NCI-H187 (cell line): ENCODE measurements at places on chromosomes 2 and 18.

- no peak for DNase-seq
Measured at GRCh38 chr18:30781601-30782000, 260.9 kb downstream of the DSC3 start.

DNA sequence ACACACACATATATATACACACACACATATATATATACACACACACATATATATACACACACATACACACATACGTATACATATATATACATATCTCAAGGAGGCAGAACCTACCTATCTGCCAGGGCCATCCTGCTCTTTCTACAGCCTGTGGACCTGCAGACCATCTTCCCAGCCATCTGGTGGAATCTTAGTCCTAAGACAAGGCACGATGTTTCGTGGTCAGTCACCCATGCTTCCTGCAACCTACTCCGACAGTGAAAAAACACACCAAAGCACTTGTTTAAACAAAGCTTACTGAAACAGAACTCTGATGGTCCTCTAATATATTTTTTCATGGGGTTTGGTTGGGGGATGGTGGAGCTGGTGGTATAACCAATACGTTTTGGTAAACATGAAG is 164.2 kb upstream of the ZNF521 start:
- DNase-seq, result no peak

DNA sequence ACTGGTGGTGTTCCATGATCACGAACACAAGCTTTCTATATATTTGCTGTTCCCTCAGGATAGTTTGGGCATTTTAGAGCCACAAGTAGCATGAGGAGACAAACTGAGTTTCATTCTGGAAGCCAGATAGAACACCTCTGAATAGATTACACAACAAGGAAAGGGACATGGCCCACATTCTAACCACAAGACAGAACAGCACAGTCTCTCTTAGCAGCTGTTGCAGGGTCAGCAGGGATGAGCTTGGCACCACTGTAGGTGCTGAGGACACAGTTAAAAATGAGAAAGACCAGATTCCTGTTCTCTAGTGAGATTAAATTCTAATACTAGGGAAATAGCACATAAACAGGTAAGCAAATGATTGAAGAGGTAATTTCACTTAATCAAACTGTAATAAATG is 235.3 kb downstream of the ZNF407 start:
- DNase-seq, result no peak

GRCh38 chr2:15754703-15755099 is 163.0 kb downstream of the DDX1 start:
- DNase-seq, result no peak

DNA sequence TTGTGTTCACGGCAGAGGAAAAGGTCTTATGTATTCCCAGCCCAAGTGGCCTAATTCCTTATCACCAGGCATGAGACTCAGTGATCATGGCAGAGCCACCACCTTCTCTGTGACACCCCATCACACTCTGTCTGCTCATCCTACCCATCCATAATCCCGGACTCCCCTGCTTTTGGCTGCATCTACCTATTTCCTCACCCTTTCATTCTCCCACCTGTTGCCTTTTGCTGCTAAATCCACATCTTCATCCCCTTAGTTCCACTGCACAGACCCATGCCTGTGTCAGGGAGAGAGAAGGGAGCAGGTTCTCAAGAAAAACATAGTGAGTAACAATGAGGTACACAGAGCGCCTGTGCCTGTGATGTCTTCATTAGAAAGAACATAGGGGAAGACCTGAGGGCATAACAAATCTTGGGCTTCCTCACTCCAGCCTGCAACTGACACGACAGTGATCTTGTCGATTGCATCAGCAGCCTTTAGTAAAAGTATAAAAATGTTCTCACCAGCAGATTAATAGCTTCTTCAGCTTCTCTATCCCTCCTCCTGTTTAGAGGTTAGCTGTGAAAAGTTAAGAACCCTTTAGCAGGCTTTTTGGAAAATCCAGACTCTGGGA is 246.5 kb upstream of the SPRED2 start:
- no peak for DNase-seq

DNA sequence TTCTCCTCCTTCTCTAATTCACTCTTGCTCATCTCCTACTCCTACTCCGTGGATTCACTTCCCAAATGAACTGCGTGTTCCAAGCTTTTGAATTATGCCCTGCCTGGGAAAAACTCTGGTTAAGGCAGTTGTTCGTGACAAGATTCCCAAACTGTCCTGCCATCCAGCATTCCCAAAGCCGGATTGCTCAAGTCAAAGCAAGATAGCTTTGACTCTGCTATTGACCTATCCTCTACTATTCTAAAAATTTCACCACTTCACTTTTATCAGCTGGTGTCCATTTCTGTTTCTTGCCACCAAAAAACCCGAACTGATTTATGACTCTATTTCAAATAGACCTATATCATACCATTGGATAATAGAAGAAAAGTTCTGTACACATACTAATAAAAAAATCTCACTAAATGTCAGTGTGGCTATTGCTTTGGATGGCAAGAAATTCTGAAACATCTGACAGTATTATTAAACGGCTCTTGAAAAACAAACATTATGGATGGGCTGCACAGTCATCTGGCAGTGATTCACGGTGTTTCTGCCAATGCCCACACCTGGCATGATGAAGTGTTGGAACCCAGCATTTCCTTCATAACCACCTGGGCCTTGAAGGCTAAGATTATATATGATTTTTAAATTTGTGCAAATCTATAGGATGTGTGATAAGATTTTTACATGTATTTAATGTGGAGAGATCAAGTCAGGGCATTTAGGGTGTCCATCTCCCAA is 87.4 kb downstream of the NCKAP5 start:
- DNase-seq, result no peak

DNA sequence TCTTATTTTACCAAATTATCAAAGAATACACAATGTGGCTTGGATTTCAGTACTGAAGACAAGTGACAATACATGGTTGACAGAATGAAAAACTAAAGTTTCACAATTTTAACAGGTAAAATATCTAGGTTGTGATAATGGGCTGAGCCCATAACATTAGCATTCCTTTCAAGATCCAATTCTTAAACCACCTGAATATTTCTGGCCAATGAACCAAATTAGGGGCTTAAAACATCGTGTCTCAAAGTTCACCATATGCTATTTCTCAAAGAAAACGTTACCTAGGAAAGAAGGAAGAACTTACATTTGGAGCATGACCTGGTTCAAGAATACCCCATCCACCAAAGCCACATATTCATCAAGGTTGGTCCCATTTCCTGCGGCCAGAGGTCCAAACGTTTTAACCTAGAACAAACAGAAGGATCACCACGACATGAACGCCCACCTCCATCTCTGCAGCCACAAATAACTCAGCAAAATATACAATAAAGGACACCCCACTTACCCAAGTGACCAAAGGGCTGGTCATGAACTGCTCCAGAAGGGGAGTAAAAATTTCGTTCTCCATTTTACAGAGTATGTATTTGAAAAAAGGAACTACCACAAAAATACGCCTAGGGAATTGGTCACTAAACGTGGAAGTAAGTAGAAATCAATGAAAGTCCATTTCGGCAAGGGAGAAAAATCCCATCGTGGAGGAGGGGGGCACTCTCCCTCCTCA is 984 bp downstream of the CCDC88A start:
- peak; percentile 40 for DNase-seq

DNA sequence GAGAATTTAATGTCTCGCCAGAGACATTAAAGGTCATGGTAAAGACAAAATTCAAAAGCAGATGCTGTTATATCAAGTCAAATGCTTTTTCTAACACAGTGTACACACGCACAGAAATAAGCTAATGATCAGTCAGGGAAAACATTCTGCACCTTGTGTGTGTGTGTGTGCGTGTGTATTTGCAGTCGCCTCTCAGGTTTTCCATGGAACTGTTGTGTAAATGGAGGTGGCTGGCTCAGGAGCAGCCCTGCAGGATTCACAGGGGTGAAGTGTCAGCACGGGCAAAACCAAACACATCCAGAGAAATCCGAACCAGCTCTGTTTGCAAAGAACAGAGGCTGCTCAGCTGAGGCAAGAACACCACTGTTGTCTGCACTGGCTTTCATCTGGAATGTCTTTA is 76.2 kb upstream of the YWHAQ start:
- no peak for DNase-seq

- no peak for DNase-seq
Measured at GRCh38 chr2:6914828-6915227, 2.4 kb upstream of the RNF144A start.

DNA sequence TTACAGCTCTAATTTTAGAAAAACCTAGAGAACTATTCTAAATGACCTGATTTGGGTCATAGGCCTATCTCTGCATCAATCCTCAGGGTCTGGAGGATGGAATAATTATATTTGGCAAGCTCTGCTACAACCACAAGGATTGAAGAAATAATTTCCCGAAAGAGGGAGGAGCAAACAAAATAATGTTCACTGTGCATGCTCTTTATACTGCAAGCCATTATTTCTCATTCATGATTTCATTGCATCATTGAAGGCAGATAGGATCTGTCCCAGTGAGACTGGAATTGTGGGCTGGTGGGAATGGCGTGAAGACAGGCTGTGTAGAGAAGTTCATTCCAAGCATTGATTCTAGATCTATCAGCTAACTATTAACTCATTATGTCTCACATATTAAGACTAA is 12.7 kb upstream of the MAPRE2 start:
- no peak for DNase-seq

- no peak for DNase-seq
Measured at GRCh38 chr2:105502625-105503334, 103.9 kb upstream of the FHL2 start.

DNA sequence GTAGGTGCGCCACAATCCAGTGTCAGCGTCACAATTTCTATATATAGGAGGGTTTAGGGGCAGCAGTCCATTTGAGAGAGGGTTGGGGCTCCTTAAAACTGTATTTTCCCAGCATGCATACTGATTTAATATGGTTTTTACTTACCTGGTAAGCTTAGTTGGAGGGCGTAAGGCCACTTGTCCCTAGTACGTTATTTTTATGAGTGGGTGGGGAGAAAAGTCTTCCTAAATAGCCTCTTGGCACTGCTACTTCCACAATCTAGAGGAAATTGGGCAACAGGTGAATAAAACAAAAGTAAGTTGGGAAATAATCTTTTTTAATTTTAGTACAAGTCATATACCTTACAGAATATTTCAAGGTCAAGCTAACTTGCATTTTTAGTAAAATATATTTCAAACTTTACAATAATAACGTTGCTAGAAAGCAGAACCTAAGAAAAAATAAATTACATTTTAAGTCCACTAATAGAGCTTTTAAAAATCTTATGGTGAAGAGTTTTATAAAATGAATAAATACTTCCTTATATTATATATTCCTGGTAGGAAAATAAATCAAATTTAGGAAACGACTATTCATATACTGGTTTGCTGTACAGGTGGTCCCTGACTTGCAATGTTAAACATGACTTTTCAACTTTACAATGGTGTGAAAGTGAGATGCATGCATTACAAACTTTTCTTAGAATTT is 20.9 kb downstream of the DHRS9 start:
- no peak for DNase-seq

DNA sequence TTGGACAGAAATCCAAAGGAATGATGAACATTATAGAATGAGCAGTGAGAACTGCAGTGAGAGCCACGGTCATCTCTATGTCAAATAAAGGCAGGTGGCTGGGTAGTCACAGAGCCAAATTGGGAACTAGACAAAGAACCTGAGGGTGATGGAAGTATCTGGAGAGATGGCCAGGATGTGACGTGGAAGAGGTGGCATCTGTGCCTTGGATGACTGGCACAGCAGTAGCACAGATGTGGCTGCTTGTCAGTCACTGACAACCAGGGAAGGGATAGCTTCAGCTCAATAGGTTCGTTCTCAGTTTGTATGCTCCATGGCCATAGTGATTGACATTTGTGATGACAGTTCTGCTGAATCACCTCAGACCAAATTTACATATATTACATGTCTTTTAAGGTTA is 172.3 kb downstream of the PARD3B start:
- DNase-seq, result no peak

GRCh38 chr2:239684271-239684810 is 283.5 kb upstream of the HDAC4 start:
- DNase-seq, result no peak

GRCh38 chr2:77156599-77156998 is 365.6 kb downstream of the LRRTM4 start:
- no peak for DNase-seq

DNA sequence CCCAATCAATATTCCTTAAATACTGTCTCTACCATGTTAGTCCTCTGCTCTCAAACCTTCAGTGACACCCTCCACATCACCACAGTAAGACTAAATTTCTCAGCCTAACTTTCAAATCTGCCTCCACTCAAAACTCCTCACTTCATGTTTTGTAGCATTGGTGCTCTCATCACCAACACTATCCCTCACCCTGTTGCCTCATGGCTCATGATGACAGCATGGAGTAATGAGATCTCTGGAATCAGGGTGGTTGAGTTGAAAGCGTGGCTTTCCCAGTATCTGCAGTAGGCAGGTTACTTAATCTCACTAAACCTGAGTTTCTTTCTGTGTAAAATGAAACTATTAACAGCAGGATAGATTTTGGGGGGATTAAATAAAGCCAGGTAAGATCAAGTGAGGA is 621.4 kb downstream of the NYAP2 start:
- no peak for DNase-seq

- no peak for DNase-seq
Measured at GRCh38 chr2:38505779-38506178, 96.9 kb downstream of the HNRNPLL start.

GRCh38 chr2:3107567-3107966 is 270.1 kb downstream of the EIPR1 start:
- DNase-seq, result no peak

DNA sequence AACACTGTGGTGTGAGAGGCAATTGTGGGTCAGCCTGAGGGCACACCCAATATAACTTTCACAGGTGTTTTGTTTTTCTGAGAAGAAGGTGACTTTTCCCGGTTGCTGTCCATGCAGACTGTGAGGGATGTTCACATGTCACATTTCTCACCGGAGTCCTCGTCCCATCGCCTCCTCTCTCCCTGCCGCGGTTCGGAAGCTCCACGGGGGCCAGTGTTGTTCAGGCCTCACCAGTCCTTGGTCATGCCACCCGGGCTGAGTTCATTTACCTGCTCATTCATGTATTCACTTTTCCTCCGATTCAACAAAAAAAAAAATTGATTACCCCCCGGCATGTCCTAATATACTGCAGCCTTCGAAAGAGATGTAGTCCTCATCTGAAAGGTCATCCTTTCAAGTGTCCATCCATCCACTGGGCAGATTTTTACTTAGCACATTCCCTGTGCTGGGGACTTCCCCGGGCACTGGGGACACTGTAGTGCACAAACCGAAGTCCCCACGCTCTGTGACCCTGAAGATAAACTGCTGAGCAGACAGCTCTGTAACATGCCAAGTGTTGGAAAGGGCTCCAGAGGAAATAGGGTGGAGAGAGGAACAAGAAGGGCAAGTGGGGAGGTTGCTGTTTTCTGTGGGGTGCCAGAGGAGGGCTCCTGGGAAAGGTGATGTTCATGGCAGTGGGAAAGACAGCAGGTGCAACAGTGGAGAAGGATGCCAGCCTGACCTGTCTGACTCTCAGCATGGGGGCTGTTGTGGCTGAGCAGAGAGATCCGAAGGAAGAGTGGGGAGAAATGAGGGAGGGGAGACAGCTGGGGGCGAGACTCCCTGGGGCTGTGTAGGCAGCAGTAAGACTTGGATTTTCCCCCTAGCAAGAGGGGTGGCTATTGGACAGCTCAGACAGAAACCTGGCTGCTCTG is 22.4 kb downstream of the LRRFIP1 start:
- DNase-seq, result no peak

GRCh38 chr2:238388794-238389193 is 37.9 kb upstream of the ASB1 start:
- no peak for DNase-seq
